Myocyte (in vitro differentiated cells): ENCODE measurements at places on chromosomes 12 and 14. TPM values are rescaled to one million over a fixed set of nuclear protein-coding genes. Genes with fewer than 3 reads are reported as not detected.

DNA sequence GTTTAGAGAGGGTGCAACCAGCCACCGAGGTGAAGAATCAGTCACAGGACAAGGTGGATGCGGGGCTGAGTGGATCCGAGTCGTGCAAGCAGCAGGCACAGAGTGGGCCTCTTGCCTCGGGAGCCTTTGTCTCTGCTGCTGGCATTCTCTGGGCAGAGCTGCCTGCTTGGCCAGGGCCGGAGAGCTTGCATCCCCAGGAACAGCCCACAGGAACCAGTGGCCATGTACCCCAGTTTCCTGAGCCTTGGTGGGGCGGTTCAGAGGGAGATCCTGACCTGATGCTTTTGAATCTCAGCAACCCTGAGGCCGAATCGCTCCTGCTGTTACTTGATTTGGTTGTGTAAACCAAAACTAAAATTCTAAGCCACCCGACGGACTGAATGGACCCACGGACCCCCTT, 50.1 kb upstream of the EIF5 start:
- no peak for DNase-seq

GRCh38 chr14:28772613-28773012, 6.0 kb downstream of the FOXG1 start:
- no peak for DNase-seq

GRCh38 chr12:104873374-104873773, 84.7 kb downstream of the SLC41A2 start:
- DNase-seq = no peak

DNA sequence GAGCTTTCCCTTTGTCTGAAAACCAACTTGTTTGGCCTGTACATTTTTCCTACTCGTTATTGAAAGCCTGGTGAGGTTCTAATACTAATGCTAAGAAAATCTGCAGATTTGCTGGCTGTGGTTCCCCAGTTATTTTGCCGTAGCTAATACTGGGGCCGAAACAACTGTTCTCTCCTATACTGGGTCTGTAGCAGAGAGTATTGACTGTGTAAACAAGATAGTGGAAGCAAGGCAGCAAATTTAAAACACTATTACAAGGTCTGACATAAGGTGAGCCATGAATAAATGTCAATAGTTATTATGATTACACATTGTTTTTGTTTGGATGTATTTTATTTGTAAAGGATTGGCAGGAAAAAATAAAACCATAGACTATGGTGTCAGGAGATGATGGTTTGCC, 1244.0 kb downstream of the AACS start:
- no peak for DNase-seq

DNA sequence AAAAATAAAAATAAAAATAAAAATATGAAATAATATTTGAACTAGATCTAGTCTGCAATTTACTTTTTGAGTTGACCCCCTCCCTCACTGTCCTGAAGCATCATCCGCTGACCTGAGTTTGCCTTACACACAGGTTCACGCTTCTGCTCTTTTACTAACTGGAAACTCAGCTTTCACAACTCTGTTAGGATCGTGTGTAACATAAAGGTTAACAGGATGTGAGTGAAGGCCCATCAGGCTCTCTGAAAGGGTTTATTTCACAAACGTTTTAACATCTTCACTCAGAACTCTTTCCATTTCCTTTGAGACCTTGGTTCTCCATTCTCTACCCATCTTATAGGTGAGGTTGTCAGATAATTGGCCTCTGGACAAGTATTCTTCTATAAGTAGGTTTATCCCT, 191.4 kb downstream of the FOXN3 start:
- no peak for DNase-seq

DNA sequence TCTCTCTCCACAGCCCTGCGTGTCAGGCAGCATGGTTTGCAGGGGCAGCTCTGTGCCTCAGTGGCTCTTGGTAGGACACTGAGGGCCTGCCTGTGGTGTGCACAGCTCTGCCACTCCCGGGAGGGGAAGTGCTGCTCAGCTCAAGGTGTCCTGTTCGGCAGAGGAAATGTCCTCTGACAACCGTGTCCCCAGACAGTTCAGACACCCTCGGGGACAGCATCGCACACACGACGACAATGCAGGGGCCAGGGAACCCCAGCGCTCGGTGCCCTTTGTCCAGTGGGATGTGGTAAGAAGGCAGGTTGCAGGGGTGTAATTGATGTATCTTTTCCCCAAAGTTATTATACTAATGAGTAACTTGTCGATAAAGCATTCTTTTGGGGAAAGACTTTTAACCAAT, 14.2 kb downstream of the ANKLE2 start:
- no peak for DNase-seq

DNA sequence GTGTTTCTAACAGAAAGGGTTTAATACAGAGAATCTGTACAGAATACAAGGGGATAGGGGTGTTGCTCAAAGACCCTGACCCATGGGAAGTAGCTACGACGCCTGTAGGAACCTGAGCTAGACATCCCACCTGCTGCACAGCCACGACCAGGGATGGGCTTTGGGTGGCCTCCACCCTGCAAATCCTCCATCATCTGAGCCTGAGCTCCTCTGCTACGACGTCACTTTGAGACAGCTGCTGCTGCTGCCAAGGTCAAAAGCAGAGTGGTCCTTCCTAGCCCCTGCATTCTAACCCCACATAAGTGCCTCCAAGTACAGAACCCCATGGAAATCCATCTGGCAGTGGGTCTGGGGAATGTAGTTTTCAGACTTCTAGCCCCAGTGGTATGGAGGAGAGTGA, 43.8 kb downstream of the JAG2 start:
- DNase-seq = no peak

DNA sequence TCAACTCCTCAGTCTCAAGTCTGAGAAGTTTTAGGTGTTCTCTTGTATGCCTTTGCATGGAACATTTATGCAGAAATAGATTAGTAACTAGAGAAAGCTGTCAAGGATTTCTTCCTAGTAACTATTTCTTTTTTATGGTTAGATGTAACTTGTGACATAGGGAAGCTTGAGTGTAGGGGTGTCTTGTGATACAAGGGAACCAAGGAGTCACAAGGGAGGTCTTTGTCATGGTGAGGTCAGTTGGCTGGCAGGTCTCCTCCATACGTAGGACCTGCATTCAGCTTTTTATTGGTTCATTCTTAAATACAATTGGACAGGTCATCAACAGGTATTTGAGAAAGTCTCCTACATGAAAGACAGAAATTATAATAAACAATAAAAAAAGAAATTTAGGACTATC, 394.0 kb upstream of the CCDC196 start:
- no peak for DNase-seq

DNA sequence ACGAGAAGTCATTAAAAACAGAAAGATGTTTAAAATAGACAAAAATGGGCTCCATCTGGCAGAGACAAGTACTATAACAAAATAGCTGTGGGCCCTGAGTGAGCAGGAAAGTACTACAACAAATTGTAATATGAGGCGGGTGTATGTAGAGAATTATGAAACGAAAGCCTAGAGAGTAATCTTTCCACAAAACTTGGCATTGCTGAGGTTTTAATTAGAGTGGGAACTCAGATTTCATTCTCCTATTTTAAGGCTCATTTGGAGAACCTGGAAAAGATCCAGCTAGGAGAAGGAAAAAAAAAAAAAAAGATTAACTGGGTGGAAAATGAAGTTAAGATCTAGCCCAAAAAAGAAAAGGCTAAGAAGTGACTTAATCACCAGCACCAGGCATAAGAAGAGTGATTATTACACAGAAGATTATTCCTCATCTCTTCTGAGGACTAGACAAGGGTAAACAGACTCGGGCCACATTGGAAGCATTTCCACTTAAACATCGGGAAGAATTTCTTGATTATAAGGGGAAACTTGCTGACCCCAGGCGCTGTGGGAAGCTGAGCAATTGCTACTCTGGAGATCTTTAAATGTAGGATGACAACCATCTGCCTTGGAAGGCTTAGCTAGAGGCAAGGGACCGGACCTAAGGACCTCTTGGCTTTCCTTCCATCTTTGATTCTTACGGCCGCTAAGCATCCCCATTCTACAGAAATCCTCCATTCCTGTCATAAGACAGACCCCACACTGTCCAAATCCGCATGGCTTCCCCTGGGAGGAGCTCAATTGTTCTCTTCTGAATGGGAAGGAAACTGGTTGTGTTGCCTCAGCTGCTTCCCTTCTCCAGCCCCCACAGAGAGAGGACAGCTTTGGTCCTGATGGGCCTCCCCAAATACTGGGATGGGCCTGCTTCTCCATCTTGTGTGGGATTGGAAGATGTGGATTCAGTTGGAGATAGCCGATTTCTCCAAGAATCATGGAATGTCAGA, 40.6 kb downstream of the IGF1 start:
- no peak for DNase-seq

GRCh38 chr14:99534863-99535262, 53.7 kb downstream of the CCNK start:
- peak; percentile 99 for DNase-seq

- no peak for DNase-seq
These were observed 35.0 kb upstream of the CFL2 start for GRCh38 chr14:34749408-34749807.

GRCh38 chr12:2273288-2273687, 220.5 kb downstream of the CACNA1C start:
- peak; percentile 65 for DNase-seq

- no peak for DNase-seq
These were observed 267.7 kb upstream of the MGAT4C start for GRCh38 chr12:86523844-86524243.

Gene C12orf56
- total RNA-seq = not detected in 2 replicates

Gene ADCY4
- not detected in 2 replicates for total RNA-seq

Gene MEG3
- 289 and 326 TPM in 2 replicates for total RNA-seq

Gene ALG10B
- 8.8 and 14.9 TPM in 2 replicates for total RNA-seq

Gene FAM186B
- 0.10 and 0.27 TPM in 2 replicates for total RNA-seq

Gene PDE3A
- total RNA-seq = 0.29 and 0.88 TPM in 2 replicates

Gene SLC38A4
- total RNA-seq = 3.9 and 4.1 TPM in 2 replicates

Gene KRT74
- not detected in 2 replicates for total RNA-seq

Gene KCNC2
- total RNA-seq = not detected in 2 replicates

Gene P2RX2
- total RNA-seq = not detected in 2 replicates
